ENCODE measurements at places on chromosomes 12 and 14.

DNA sequence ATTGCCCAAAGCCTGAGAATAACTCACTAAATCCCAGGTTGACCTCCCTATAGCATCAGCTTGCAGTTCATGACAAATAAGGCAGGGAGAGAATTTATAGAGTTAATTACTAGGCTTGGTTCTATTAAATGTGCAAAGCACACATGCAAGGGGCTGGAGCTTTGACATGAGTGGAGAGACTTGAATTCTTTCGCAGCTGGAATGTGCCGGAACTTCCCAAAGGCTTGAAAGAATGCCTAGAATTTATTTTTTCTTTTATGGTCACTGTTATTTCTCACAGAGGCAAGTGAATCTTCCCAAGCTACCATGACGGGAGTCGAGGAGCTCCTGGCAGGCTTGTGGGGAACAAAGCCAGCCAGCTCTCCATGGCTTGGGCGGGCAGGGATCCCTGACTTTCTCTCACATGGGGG is 95.5 kb upstream of the USP44 start:
- no peak for DNase-seq

- no peak for DNase-seq
These were observed 107.9 kb upstream of the BCL2L14 start for GRCh38 chr12:11962860-11963259.

GRCh38 chr14:55482936-55483605 is 42.7 kb upstream of the TBPL2 start:
- DNase-seq: no peak

GRCh38 chr12:15855646-15856045 is 26.5 kb upstream of the STRAP start:
- no peak for DNase-seq

DNA sequence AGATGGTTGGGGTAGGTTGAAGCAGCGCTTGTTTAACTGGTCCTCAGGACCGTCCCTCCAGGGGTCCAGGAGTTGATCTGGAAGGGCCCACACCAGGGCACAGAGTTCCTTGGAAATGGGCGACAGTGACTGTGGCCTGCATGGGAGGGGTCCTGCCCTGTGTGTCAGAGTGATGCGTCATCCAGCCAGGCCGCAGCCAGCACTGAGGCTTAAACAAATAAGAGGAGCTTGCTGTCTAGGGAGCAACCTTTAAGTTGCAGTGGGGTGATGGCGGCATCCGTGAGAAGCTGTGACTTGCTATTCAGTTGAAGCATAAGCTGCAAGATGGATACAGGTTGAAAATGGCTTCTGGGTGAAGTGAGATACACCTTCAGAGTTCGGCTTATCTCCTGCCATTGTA is 20.2 kb downstream of the DCAF4 start:
- DNase-seq: no peak

GRCh38 chr12:104456417-104456949 is at the start of gene CHST11:
TSS of gene CHST11 (plus strand) at chr12:104456948.
- peak; percentile 84 for DNase-seq

GRCh38 chr14:70893062-70893845 is 14.0 kb upstream of the PCNX1 start:
- no peak for DNase-seq
